HT1080 (cell line): ENCODE measurements at places on chromosomes 2 and 18.

DNA sequence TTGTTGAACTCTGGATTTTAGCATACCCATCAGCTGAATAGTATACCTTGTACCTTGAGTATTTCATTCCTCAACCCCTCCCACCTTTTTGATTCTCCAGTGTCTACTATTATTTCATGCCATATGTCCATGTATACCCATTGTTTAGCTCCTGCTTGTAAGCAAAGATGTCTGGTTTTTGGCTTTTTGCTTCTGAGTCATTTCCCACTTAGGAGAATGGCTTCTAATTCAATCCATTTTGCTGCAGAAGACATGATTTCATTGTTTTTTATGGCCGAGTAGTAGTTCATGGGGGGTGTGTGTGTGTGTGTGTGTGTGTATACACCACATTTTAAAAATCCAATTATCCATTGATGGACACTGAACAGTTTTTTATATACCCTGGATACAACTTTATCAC lies 24.3 kb upstream of the MOCOS start:
- peak; percentile 21 for DNase-seq

DNA sequence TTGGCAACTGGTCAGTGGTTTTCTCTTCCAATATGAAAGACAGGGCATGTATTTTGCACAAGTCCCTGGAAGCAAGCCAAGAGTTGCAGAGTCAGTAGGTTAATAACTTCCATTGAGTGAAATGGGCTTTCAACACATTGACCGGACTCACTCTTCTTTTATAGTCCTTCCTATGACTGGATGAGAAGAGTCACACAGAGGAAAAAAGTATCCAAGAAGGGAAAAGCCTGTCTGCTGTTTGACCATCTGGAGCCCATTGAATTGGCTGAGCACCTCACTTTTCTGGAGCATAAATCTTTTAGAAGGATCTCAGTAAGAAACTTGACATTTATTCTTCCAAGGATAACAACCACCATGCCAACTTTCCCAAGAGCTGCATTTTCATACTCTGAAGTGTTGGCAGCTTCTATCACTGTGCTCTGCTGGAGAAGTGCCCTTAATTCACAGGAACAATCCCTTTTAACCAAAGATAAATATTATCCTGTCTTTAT lies 45.4 kb downstream of the RASGRP3 start:
- DNase-seq, result no peak

- peak; percentile 62 for DNase-seq
Measured at GRCh38 chr2:213021971-213022899, 129.2 kb downstream of the IKZF2 start.

- DNase-seq, result no peak
Measured at GRCh38 chr2:9796056-9797010, 46.9 kb upstream of the TAF1B start.

- no peak for DNase-seq
Measured at GRCh38 chr18:69490813-69491212, 90.1 kb downstream of the DOK6 start.

DNA sequence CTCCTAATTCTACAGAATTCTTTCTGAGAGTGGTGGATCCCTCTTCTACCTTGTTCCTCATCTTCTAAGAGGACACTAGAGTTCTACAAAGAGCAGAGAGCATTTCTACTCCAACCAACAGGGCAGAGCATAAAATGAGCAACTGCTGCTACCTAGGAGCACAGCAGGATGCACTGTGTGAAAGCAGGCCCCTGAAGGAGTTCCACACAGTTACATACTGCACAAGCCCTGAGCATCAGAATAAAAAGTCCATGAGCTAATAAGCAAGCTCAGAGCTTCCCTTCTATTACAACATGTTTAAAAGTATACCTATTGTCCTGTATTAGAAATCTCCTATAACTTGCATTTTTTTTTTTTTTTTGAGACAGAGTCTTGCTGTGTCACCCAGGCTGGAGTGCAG lies 8.4 kb downstream of the FHL2 start:
- DNase-seq, result no peak

DNA sequence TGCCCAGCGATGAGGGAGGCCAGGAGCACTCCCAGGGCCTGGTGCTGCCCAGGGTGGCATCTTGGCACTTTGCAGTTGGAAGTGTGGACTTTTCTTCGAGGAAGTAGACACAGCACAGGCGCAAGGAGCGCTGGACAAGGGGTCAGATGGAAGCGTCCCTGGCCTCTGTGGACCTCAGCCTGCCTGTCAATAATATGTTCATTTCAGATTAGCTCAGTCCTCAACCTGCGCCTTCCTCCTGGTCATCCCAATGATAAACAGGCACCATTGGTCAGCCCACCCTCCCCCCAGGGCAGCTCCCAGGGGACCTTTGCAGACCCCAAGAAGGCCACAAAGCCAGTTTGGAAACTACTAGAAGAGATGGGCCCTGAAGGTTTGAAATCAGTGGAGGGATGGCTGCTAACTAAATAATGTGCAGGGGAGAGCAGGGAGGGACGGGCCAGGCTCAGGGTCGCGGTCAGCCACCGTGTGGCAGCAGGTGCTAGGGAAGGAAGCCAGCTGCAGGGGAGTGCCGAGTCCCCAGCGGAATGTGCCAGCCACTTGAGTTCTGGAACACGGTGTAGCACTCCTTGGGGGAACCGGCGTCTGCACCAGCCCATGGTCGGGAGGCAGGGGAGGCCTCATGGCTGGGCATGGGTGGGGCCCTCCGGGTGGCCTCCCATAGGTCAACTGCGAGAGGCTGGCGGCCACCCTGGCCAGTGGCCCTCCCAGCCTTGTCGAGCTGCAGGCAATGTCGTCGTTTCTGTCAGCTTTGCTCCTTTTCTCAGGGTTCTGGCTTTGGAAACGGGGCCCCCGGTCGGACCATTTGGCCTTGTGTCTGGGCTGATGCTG lies 59.9 kb downstream of the ADI1 start:
- DNase-seq, result no peak

DNA sequence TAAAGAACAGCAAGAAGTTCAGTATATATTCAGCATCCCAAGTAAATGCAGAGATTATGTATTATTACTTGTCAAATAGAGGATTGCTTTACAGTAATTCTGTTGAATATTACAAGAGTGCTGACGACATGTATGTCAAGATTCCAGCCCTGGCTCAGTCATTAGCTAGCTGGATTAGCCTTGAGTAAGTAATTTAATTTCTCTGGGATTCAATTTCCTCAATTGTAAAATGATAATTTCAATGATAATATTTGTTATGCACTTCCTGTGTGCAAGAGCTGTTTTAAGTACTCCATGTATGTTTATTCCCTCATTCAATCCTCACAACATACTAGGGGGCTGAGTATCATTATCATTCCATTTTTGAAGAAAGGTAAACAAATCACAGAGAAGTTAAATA lies 44.0 kb downstream of the TCF4 start:
- DNase-seq, result no peak

DNA sequence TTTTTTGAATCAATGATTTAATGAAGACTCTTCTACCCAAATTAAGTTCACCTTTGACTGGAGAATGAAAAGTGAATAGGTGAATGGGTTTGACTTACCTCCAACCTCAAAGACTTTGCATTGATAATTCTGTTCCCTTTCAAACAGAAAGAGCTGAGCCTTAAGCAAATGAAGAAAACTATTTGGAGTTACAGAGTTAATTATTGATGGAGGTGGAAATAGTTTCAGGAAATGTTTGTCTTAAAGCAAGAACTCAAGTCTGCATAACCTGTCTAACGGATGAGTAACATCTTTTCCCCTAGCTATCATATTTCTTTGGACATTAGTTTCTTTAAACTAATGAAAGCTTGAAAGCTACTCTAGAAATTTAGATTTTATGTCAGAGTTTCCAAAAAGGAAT lies 166.5 kb downstream of the CERS6 start:
- DNase-seq, result no peak

DNA sequence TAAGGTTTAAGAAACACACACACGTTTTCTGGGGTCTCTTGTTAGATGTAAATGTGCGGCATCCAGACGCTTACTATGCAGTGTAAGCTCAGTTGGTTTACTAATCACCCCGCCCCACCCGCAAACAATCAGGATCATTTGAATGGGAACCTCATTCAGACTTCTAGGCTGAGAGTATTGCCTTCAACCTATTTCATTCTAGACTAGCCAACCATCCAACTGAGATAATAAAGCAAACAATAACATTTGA lies 1.3 kb upstream of the FIGN start:
- no peak for DNase-seq

DNA sequence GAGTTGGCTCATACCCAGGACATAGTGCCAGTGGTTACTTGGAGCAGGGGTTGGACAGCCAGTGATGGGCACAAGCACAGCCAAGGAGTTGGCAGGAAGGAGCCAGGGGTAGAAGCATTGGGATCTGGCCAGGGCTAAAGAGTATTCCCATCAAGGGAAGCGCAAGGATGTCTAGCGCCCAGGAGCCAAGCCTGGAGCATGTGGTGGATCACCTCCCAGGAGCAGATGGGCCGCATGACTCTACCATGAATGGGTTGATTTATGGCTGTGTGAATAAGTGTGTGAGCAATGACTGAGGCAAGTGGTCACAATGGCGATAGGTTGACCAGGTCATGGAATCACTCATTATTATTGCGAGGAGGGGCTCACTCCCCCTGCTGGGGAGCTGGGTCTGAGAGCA lies 111.1 kb downstream of the FHOD3 start:
- peak; percentile 48 for DNase-seq

- DNase-seq, result no peak
Measured at GRCh38 chr2:192828175-192828574, 633.4 kb upstream of the TMEFF2 start.

GRCh38 chr18:79510731-79511241 lies 115.1 kb downstream of the NFATC1 start:
- no peak for DNase-seq

- no peak for DNase-seq
Measured at GRCh38 chr2:216560838-216561270, 62.2 kb downstream of the RPL37A start.

DNA sequence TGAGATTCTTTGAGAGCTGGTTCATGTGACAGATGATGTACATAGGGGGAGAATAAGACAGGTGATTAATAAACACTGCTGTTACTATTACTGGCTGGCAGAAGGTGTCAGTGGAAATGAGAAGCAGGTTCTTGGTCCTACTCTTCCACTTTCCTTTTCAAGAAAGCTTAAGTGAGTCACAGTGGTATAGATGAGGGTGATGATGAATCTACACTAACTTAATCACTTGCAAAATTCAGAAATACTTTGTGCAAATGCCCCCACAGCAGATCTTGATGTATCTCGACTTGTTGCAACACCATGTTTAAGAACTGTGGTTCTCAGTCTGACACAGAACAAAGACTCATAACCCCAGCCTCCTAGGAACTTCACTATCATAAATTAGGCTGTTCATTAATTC lies 35.9 kb upstream of the MGAT5 start:
- no peak for DNase-seq

DNA sequence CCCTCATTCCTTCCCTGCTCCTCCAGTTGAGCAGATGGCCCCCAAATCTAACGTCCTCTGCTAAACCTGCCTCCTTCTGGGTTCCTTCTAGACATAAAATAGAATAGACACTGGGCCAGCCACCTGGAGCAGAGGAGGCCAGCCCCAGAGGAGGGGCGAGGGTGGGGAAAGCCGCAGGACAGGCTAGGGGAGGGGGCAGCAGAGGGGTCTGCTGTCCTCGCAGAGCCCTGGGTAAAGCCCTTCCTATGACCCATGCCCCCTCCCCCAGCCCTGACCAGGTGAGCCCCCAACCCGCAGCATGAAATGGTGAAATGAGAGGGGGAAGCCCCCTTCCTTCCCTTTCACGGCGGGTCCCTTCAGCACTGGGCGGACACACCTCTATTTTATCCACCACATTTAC lies 7.8 kb downstream of the MFSD2B start:
- DNase-seq, result no peak

DNA sequence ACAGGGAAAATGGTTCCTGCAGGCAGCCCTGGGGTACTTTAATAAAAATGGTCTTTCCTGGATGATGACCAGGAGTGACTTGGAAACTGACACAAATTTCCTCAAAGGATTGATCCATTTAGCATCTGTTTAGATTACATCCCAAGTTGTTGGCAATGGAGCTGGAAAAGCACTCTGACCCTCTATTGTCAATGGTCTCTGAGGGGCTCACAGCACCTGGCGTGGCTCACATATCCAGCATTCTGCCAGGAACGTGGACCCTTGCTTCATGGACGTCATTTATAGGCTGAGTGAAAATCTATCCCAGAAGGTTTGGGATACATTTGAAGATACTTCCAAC lies 43.8 kb downstream of the SERTAD2 start:
- no peak for DNase-seq

- DNase-seq, result peak; percentile 95
Measured at GRCh38 chr18:59123588-59124369, 15.9 kb upstream of the SEC11C start.

DNA sequence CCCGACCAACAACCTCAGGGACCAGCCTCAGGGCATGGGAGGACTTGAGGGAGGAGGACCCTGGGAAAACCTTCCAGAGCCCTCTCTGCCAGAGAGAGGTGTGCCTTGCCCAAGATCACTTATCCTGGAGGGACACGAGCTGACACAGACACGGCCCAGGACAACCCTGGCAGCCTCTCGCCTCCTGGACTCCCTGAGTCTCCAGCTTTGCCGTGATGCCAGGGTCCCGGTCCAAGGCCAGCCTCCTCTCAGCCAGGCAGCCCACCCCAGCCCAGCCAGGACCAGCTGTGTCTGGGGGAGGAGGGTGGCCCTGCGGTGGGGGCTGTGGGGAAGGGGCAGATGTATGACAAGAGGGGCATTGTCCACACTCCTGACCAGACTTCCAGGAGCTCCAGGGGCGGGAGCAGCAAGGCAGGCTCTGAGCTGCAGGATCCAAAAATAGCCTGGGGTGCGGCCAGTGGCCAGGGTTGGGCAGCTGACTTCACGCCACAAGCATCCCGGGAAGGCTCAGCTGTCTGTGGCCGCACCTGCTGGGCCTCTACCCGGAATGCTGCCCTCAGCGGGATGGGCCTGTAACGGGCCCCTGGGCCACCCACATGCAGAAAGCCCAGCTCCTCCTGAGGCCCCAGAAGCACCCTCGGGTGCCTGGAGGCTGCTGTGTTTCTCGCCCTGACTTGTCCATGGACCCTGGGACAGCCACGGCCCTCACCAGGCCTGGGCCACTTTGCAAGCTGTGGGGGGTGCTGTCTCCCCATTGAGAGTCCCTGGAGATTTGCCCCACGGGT lies 65.5 kb upstream of the GPC1 start:
- peak; percentile 94 for DNase-seq

GRCh38 chr18:78975292-78975691 lies 4.3 kb upstream of the SALL3 start:
- DNase-seq, result no peak

- DNase-seq, result peak; percentile 29
Measured at GRCh38 chr18:36316246-36316645, 18.7 kb downstream of the FHOD3 start.

DNA sequence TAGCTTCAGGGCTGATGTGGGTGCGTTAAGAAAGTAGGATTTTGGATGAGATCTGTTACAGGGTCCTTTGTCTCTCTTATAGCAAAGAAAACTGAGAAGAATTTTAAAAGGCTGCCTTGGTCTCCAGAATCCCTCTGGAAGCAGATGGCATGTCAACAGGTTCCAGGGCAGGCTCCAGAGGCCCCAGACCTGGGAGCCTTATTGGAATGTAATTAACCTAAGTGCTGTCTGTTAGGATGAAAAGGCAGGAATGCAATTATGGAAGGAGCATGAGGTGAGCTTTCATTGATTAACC lies 97.2 kb upstream of the PKDCC start:
- DNase-seq, result no peak

GRCh38 chr2:36526226-36526625 lies 71.7 kb downstream of the FEZ2 start:
- no peak for DNase-seq

- DNase-seq, result no peak
Measured at GRCh38 chr2:112721819-112722522, 1.2 kb downstream of the NT5DC4 start.
